GM13976 (cell line): ENCODE measurements at places on chromosomes 3 and 15.

DNA sequence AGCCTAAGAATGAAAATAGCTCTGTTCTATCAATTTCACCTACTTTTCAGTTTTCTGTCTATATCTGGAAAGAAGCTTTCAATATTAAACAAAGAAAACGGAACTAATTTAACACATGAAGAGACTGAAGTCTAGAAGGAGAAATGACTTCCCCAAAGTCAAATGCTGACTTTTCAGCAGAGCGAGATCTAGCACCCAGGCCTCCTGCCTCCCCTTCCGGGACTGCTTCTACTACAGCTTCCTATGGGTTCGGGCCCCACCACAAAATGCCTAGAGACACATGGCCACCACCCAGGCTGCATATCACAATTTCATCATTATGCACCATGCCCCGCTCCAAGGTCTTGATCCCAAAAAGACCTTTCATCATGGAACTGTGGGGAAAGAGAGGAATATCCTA lies 104.5 kb downstream of the SST start:
- no peak for DNase-seq

DNA sequence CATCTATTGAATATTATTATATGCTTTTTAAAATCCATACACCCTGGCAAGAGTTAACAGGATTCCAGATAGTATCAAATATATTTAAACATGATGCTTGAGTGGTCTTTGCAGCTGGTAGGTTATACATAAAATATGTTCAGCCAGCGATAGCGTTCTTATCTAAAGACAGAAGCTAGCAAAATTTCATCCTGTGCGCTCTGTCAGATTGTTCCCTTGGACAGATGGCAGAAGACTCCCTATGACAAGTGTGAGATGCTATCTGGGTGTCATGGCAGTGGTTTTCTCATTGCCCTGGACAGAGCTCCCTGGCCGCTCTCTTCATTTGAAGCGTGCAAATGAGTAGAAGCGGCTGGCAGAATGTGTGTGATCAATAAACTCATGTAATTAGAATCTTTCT lies 175.2 kb upstream of the SOX14 start:
- no peak for DNase-seq

GRCh38 chr3:147424581-147425387 lies 15.6 kb downstream of the ZIC1 start:
- DNase-seq, result no peak

- DNase-seq, result no peak
Observed at GRCh38 chr3:48367201-48367600, 4.8 kb upstream of the FBXW12 start.

DNA sequence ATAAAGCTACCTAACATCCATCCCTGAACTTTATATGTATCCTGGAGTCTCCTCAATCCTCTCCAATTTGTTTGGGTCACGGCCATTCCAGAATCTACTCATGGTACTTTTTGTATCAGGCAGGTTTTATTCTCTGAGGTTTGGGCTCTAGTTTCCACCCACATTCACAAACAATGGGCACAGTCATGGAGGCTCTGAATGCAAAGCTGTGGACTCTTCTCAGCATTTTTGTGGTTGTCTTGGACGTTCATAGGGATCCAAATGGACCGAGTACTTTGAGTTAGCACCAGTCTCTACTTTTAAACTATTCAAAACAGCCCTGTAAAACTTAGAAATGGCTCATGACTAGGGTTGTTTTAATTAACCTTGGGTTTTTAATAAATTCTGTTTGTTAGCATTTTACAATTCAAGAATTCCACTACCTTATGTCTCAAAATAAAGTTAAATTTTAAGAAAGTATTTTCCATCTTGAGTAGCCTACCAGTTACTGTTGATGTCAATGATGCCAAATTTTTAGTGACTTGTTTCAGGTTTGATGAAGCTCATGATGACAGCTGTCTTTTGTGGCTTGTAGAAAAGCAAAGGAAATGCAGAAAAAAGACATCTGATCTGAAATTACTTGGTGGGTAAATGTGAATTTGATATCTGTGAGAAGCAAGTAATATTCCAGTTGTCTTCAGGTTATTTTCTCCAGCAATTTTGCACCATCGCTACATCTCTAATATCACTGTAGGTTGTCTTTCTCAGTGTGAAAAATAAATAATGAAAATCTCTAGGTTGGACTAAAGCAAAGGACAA lies 275.7 kb upstream of the THBS1 start:
- no peak for DNase-seq

- no peak for DNase-seq
Observed at GRCh38 chr15:89899295-89899945, 5.6 kb upstream of the AP3S2 start.

DNA sequence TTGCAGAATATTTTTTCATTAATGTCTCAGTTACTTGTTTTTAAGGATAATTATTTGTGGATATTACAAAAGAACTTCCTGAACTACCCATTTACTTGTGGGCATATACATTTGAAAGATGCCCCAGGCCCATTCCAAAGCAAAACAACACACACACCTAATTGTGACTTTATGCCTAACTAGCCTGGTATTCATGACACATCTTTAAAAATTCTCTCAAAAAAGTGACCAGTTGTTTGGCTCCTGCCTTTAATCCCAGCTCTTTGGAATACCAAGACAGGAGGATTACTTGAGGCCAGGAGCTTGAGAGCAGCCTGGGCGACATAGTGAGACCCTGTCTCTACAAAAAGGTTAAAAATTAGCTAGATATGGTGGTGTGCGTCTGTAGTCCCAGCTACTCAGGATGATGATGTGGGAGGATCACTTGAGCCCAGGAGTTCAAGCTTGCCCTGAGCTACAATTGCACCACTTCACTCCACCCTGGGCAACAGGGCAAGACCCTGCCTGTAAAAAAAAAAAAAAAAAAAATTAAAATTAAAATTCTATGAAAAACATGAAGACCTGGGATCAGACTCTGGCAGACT lies 51.7 kb upstream of the SLC4A7 start:
- no peak for DNase-seq

DNA sequence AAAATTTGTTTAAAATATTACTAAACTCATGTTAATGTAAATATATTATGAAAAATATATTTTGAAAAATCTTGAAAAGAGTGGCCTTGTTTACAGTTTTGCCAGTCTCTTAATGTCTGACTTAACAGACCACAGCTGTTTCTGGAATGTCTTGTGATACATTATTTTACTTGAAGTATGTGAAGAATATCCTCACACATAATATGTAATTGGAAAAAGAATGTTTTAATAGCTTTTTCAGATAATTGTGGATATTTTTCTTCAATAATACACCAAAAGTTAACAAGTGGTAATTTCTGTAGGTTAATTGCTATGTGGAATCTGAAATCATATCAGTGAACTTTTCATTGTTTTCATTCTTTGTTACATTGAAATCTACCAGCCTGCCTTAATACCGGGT lies 101.3 kb downstream of the UBE2E2 start:
- DNase-seq, result no peak

DNA sequence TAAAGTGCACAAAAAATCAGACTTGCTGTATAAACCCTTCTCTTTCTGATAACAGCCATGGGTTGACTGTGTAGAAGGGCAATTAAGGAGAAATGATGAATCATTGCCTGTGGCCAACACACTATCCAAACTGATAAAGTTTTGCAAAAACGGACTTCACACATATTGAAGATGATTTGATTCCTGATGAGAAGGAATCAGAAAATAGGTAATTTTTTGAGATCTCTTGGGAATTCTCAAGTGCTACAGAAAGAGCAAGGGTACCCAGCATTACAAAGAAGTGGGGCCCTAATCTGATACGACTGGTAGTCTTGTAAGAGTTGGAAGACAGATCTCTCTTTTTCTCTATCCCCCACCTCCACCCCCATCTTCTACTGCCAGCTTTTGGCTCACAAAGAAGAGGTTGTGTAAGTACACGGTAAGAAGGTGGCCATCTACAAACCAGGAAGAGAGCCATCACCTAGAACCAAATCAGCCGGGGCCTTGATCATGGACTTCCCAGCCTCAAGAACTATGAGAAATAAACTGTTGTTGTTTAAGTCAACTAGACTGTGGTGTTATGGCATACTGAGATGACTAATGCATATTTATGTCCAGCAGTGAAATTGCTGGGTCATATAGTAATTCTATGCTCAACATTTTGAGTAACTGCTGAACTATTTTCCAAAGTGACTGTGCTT lies 254.7 kb downstream of the EDEM1 start:
- DNase-seq, result no peak

- DNase-seq, result no peak
Observed at GRCh38 chr15:62417439-62417838, 252.4 kb upstream of the C2CD4B start.

GRCh38 chr3:104646196-104646595 lies 720.5 kb upstream of the ALCAM start:
- no peak for DNase-seq

DNA sequence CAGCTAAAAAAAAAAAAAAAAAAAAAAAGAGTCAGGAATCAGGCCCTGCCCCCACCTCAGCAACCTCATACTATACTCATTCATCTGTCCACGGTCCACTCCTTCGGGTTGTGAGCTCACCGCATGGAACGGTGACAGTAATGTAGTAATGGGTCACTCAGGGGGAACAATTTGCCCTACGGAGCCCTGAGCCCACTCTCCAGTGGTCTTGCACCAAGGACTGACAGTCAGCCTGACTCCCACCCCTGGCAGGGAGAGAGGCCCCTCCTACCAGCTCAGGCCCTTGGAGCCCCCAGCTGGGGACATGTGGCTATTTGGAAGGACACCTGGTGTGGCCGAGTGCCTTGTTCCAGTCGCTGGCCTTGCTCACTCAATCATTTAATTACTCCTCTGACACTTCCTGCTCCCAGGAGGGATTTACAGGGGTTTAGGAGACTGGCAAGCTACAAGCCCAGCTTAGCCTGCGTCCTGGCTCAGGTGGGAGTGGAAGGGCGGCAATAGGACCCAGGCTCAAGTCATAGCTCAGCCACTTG lies 19.9 kb upstream of the CACNA2D2 start:
- no peak for DNase-seq

DNA sequence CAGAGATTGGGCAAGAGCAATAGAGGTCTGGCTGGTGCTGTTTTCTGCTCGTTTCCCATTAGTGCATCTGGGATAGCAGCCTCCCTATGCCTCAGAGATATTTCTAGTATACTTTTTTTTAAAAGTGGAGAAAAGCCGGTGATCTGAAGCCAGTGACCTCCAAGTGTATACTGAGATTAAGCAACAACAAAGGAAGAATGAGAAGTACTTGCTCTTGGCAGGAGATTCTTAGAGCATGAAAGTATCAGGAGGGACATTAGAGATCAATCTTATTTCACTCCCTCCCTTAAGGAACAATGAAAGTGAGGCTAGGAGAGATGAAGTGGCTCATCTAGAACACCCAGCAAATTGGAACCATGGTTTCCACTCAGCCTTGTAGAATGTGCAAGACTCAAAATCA lies 423.3 kb downstream of the SOX2 start:
- DNase-seq, result no peak

GRCh38 chr15:64623347-64623996 lies 151.9 kb downstream of the RBPMS2 start:
- DNase-seq, result no peak

- DNase-seq, result no peak
Observed at GRCh38 chr3:167876620-167877281, 141.2 kb downstream of the SERPINI1 start.

DNA sequence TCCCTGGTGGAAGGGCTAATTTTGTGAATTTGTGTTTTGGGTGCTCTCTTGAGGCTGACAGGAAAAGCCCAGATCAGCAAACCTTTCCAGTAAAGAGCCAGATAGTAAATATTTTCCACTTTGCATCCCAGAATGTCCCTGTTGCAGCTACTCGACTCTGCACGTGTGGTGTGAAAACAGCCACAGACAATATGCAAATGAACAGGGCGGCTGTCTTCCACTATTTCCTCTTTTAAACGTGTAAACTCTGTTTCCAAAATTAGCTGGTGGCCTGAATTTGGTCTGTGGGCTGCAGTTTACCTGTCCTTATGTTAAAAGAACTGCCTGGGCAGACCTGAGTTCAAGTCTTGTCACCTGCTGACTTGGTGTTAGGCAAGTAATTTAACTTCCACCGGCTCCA lies 202.7 kb downstream of the EDEM1 start:
- DNase-seq, result no peak

GRCh38 chr15:47514200-47514652 lies 203.1 kb upstream of the SEMA6D start:
- DNase-seq, result no peak

DNA sequence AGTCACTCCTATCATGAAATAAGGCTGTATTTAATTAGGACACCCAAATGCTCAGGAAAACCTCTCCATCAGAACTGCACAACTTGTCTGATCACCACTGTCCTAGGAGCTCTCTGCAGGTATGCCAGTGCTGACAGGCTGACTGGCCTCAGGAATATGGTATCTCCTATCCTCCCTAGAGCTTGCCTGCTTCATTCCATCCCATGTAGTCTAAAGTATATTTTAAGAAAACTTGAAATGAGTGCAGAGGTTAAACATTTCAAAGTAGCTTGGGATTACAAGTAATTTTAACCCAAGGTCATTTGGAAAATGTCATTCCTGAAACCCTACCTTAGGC lies 23.7 kb downstream of the FILIP1L start:
- no peak for DNase-seq

GRCh38 chr15:60299452-60300047 lies 98.2 kb downstream of the ANXA2 start:
- no peak for DNase-seq

DNA sequence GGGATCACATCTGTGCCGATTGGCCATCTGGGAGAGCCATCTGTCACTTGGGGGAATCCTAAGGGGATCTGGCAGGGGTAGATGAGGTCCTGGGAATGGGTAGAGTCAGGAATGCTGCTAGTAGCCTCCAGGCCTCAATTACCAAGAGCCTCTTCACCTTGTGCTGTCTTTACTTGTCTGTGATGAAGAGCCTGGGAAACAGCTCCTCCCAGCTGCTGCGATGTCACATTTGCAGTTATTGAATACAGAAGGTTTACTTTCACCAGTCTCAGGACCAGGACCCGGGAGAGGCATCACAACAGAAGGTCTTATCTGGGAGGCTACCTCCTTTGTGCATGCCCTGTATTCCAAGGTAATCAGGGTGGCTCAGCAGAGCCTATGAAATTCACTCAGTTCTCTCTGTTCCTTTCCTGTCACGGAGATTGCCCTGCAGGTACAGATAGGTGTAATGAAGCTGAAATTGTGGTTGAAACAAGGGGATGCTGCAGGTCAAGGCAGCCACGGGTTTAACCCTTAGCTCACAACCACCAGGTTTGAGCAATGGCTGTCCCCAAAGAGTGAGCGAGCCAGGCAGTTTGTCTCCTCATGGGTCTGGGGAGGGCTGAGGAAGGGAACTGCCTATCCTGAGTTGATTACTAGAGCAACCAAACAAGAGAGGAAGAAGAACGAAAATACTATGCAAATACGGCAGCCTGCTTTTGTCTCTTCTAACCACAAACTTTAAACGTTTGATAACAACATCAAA lies 298.9 kb upstream of the RORA start:
- DNase-seq, result no peak

- DNase-seq, result no peak
Observed at GRCh38 chr3:156366559-156366958, 188.4 kb downstream of the SSR3 start.

- no peak for DNase-seq
Observed at GRCh38 chr3:57818772-57819171, 62.7 kb downstream of the SLMAP start.

DNA sequence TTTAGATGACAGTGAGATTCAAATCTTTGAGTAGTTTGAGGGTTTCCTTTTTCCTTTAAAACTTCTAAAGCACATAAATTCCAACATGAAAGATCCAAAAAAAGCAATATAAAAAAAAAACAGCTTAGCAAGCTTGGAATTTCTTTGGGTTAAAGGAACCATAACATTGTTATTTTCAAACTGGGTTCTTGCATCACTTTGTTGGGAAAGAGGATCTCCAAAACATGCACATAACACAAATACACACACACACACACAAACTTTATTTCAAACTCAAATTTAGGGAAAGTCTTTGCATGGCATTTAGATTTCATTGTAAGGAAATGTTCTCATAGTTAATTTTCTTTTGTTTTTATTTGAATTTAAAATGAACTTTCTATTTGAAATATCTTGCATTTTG lies 79.2 kb upstream of the COL8A1 start:
- no peak for DNase-seq
